ENCODE measurements at places on chromosomes 16 and 17.

- DNase-seq, result no peak
Measured at GRCh38 chr17:7026471-7027115, 3.7 kb downstream of the BCL6B start.

- no peak for DNase-seq
Measured at GRCh38 chr16:85781695-85782370, 17.5 kb downstream of the EMC8 start.

DNA sequence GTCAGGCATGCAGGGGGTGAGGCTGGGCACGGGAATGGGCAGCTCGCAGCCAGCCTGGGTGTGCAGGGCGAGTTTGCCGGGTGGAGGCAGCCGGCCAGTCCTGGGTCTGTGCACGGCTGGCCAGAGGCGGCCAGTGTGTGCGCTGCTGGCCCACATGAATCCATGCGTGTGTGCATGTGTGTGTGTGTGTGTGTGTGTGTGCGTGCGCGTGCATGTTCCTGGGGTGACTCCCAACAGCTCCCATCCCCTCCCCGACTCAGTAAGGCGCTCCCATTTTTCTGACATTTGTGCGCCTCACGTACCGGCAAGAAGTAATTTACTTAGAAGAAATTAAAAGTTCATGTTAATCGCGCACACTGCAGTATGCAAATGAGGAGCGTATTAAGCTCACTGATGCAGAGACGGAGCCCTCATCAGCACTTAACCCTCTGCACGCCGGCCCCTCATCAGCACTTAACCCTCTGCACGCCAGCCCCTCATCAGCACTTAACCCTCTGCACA is 55.4 kb upstream of the ACSF3 start:
- no peak for DNase-seq

DNA sequence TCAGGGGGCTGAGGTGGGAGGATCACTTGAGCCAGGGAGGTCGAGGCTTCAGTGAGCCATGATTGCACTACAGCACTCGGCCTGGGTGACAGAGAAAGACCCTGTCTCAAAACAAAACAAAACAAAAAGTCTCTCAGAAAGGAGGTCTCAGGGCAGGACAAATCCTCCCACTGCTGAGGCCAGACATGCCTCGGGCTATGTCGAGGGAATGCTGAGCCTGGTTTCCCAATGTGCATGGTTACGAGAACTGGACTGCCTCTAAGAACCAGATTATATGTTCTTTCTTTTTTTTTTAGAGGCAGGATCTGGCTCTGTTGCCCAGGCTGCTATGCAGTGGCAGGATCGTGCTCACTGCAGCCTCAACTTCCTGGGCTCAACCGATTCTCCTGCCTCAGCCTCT is 27.6 kb downstream of the TRAP1 start:
- no peak for DNase-seq

GRCh38 chr16:58116081-58116480 is 13.1 kb downstream of the CFAP20 start:
- no peak for DNase-seq

DNA sequence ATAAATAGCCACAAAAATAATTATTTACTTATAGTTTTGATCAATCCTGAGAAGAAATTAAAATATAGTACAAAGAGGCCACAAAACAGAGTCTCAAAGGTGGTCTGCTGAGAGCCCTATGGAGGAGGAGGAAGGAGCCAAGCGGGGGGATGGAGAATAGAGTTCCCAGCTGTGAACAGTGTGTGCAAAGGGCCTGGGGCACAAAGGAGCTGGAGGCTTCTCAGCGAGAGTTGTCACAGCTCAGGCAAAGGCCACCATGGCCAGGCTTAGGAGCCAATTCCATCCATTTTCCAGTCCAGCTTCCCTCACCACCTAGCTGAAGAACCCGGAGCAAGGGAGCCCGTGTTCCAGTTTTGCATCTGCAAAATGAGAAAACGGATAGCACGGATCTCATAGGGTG is 5.4 kb upstream of the ZNF423 start:
- no peak for DNase-seq

DNA sequence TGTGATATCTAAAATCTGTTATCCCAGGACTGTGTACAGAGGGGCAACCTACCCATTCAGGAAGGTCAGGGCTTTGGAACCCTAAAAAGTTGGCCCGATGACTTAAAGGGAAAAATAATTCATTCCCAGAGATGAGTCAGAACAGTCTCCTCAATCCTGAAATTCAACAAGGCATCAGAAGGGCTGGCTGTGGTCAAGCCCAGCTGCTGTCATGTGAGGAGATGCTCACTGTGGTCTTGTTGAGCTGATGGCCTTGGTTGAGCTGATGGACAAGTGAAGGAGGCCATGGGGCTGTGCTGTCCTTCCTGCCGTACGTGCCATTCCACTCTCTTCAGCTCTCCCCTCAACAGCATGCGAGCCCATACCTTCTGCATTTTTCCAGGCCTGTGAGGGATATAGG is 20.9 kb upstream of the DRG2 start:
- DNase-seq, result no peak

DNA sequence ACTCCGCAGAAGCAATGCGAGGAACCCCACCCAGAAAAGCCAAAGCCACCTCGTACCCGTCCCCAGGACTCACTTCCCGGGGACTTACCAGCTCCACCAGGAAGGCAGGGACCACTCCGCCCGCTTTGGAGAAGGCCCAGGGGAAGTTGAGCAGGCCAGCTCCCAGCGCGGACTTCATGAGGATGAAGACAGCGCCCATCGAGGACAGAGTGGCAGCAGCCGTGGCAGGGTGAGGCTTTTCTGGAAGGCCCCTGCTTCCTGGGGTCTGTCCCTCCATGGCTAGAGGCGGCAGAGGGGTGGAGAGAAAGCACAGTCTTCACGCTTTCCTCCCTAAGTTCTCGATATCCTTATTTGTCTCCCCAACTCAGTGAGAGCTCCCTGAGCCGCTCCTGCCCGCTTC is 714 bp downstream of the SLC38A8 start:
- DNase-seq, result no peak

DNA sequence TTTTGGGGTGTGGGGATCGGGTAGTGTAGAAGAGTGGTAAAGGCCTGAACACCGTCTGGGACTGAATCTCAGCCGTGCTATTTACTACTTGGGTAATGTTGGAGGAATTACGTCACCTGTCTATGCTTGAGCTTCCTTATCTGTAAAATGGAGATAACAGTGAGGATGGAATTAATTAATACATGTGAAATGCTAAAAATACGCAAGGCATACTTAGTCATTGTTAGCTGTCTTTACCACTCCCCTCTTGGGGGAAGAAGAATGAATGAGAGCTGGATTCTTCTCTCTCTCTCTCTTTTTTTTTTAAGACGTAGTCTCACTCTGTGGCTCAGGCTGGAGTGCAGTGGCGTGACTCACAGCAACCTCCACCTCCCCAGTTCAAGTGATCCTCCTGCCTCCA is 41.1 kb upstream of the TANGO6 start:
- DNase-seq, result no peak

- no peak for DNase-seq
Measured at GRCh38 chr17:49624896-49625295, 49.2 kb downstream of the NXPH3 start.

DNA sequence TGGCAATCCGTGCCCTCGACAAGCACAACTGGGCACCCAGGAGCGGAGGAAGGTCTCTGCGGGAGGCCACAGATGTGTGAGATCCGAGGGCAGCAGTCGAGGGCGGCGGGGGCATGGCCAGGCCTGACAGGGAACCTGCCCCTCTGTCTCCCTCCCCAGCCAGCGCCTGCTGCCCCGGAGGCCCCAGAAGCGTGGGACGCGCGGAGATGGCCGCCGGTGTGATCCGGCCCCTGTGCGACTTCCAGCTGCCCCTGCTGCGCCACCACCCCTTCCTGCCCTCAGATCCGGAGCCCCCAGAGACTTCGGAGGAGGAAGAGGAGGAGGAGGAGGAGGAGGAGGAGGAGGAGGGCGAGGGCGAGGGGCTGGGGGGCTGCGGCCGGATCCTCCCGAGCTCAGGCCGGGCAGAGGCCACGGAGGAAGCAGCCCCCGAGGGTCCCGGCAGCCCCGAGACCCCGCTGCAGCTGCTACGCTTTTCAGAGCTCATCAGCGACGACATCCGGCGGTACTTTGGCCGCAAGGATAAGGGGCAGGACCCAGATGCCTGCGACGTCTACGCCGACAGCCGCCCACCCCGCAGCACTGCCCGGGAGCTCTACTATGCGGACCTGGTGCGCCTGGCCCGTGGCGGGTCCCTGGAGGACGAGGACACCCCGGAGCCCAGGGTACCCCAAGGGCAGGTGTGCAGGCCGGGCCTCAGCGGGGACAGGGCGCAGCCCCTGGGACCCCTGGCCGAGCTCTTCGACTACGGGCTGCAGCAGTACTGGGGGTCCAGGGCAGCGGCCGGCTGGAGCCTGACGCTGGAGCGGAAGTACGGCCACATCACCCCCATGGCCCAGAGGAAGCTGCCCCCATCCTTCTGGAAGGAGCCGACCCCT is 1.7 kb downstream of the PERCC1 start:
- DNase-seq, result no peak

DNA sequence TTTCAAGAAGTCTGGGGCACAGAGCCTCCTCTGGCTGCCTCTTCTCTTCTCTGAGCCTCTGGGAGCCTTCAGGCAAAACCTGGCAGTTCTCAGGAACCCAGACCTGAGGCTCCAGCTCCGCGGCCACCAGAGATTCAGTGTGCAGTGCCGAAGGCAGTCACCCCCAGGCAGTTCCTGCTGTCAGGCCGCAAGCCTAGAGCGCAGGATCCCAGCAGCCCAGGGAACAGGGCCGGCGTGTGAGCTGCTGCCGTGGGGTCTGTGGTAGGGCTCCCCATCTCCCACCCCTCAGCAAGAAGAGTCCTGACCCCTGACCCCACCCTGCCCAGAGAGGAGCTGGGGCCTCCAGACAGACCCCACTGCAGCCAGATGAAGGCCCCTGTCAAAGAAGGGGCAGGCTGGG is 78.2 kb downstream of the AMFR start:
- no peak for DNase-seq

DNA sequence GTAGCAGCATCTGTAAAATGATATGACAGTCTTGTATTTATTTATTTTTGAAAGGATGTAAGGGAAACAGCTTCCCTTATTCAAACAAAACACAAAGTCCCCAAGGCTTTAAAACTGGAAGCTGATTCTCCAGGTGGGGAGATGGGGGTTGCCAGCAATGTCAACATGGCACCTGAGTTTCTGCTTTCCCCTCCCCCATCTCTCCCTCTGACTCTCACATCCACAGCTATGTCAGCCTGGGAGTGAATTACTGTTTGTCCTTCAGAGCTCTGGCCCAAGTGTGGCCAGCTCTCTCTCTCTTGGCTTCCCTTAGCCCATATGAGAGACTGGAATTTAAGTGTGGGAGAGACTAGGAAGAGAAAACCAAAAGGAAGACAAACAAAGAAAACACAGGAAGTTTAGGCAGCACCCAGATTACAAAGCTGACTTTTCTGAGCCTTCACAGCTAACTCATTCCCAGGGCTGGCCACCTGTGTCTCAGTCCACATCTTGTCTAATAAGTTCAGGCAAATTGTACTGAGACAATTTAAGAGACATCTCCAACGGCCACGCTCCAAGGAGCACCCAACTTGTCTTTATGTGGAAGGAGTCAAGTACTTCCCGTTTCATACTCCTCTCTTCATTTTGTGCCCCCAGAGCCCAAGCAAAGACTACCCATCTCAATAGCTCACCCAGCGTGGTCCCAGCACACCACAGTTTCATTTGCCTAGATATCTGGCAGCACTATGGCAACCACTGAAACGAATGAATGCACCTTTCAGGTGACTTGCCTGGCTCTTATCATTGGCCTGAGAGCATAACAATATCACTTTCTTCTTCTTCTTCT is 69.2 kb downstream of the SOX9 start:
- DNase-seq, result no peak

DNA sequence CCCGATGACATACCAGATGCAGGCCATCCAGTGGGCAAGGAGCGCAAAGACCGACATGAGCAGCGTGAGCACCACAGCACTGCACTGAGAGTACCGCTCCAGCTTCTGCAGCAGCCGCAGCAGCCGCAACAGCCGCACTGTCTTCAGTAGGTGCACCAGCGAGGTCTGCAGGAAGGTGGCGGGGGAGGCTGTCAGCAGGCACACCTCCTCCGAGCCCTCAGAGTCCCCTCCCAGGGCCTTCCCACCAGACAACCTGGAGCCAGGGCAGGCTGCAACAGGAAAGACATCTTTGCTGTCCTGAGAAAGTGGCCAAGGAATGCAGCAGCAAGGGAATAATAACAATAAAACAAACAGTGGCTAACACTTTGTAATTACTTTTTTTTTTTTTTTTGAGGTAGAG is 9.1 kb downstream of the KCNH4 start:
- no peak for DNase-seq

GRCh38 chr17:44900894-44901293 is 1.6 kb upstream of the EFTUD2 start:
- DNase-seq, result no peak

GRCh38 chr17:78710607-78711006 is 71.5 kb downstream of the CYTH1 start:
- no peak for DNase-seq

DNA sequence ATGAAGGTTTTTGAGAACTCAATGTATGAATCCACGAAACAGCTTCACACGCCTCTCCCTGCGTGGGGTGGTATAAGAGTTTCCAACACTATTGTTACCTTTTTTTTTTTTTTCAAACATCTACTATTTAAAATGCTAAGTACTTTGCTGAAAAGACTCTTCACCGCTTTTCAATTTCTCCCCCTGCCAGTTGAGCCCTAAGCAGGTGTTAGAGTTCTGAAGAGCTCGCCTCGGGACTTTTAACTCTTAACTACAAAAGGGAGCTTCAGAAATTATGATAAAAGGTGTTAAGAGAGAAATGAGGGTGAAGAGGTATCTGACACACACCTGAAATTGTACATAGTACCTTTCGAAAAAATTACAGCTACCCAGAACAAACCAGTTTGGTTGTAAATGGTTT is 20.9 kb upstream of the PSMD7 start:
- no peak for DNase-seq

DNA sequence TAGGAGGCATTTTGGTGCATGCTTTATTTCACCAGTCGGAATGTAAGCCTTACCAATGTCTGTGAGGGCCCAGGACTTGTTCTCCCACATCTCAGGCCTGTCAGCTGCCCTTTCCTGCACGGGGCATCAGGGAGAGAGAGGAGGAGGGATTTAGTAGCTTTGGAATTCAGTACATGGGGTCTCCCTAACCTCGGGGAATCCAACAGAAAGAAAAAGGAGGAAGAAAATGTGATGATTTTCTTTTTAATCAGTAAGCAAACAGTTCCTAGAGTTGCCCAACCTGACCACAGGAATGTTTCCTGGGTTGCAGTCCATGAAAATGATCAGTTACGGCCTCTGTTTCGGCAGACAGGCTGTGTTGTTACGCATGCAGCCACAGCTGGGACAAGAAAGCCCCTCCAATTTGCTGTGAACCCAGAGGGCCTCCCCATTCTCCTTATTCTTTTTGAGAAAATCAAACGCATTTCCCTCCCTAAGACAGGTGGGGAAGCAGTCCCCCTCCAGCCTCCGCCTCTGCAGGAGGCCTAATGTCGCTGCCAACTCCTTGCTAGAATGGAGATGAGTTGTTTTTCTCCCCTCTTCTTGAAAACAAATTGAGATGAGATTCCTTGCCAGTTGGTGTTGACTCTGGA is 53.1 kb upstream of the TANGO6 start:
- no peak for DNase-seq

Measured in activated gamma-delta T cell treated with anti-CD3 and anti-CD28 coated beads, Interleukin-2, amount 50 U/mL, for 16 hours (primary cell).